ENCODE measurements at places on chromosomes 7 and 10.

DNA sequence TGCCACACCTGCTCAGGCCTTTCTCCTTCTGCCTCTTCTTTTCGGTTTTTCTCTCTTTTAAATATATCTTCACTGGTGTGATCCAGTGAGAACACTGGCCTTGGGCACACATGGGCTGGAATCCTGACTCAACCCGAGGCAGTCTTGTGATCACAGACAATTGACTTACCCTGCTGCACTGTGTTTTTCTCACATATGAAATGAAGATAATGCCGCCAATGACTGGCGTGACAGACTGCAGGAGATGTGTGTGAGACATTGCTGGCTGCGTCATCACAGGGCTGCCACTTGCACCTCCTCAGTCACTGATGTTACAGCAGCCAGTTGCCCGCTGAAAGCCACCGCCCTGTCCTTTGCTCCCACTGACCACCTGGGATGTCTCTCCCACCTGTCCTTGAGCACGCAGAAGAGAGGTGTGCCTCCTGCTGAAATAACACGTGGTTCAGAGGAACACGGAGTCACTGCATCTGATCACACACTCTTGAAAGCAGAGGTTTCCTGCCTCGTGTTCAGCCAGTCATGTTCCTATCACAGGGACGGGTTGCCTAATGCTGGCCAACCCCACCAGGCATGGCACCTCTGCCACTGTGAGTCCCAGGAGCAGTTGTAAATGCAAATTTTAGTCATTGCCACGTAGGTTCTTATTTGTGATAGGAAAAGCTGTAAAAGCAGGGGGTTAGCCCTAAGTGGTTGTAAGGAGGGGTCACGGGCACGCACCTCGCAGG lies 124.6 kb upstream of the LANCL2 start:
- DNase-seq: no peak

DNA sequence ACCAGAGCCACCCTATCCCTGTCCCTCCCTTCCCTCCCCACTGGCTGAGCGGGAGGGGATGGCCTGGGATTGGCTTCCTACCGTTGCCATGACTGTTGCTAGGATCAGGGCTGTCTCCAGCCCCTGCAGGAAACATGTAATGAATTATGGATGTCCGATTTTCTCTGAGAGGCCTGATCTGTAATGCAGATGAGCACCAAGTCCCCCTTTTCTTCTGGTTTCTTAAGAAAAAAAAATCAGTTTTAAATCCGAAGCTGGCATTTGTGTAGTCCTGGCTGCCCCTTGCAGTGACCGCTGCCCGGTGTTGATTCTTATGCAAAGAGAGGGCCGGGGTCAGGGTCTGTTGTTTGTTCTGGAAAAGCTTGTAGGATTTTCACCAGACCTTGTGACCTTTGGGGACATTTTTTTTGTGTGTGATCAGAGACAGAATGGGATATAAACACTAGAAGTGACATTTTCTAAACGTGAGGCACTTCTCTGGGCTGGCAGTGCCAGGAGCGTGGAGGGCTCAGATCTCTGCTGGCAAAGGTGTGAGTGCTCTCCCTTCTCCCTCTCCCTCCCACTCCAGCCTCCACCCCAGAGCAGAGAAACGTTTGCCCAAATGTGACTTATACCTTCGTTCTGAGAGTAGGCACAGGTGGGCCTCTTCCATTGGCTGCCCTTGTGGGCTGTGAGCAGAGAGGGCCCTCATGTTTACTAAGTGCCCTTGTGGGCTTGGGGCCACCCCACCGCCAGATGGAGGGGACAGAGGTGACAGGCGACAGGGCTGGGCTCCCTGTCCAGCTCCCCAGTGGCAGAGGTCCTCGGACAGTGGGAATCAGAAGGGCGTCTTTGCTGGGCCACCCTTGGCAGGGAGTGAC lies 127.5 kb downstream of the DNAJB6 start:
- DNase-seq: no peak

- no peak for DNase-seq
These were observed 14.0 kb downstream of the IDI2 start for GRCh38 chr10:1011696-1012095.

DNA sequence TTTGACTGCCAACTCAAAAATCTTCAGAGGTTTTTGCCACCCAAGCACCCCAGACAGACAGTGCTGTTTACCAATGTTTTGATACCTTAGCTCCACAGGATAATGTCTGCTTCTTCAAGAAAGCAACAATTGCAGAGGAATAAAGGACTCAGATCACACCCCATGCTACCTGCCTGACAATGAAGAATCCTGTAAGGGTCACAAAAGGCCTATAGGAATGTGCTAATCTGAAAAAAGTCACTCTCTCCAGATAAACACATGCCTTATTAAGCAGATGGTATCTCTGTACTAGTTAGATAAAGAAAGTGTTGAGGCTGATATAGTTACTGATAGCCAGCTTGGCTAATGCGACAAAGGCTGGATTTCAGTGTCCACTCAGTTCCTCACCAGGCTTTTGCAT lies 1076.7 kb upstream of the SORCS1 start:
- no peak for DNase-seq

DNA sequence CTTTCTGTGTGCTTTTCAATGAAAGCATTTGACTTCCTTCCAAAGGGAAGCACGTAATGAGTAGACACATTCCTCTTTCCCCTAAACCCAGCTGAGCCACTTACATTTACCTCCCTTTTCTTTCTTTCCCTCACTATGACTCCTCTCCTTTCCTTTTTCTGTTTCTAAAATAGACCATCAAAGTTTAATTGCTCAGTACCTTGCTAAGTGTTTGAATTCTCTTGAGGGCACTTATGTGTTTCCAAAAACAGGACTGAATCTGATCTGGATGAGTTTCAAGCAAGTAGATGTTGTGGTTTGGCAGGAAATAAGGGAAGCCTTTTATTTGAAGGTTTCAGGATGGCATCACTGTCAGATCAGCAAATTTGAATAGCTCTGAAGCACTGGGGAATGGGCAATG lies 396.2 kb downstream of the REEP3 start:
- DNase-seq: no peak

GRCh38 chr7:114531326-114531725 lies 116.7 kb downstream of the FOXP2 start:
- DNase-seq: no peak

DNA sequence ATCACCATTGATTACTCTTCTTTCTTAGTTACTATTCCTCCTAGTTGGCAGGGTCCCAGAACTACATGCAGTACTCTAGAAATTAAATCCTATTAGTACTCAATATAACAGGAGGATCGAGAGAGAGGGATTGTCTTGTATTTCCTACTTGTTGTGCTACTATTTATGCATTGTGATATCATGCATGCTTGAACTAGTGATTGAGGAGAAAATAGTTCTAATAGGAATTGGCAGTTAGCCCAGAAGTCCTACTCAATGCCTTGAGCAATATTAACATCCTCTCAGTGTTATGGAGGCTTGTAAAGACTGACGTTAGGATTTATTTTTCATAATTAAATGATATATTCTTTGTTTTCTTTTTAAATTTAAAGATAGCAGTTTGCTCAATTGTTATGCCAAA lies 67.4 kb downstream of the FOXP2 start:
- DNase-seq: no peak

- no peak for DNase-seq
These were observed 4.2 kb upstream of the NANOS1 start for GRCh38 chr10:119025336-119025735.

DNA sequence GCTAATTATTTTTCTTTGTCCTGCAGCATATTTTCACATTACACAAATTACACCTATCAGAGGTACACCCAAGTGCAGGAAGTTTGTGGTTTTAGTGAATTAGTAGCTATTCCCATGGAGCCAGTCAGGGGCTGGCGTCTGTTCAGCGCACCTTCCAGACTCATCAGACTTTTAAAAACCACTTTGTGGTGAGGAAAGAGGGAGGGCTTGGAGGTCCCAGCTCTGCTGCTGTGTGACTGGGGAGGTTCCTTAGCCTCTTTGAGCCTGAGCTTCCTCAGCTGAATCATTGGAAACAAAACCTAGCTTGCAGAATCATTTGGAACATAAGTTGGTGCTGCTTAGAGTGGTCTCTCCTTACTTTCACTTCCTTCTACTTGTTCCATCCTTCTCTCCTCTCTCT lies 175.4 kb downstream of the SORCS3 start:
- no peak for DNase-seq

DNA sequence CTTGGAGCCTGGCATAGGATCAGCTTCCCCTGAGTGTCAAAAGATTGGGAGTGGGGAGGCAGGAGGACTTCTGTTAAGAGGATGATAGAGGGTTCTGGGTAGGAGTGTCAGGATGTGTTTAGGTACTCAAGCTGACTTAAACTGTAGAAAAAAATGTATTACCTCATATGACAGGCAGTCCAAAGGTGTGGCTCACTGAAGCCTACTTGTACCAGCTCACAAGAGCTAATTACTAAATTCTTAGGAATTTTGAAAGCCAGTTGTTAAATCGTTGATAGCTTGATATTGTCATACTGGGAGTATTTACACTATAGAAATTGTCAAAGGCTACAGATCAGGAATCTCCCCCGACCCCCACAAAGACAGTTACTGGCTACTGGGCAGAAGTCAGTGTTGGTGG lies 32.1 kb downstream of the FAS start:
- no peak for DNase-seq

GRCh38 chr7:25149836-25150235 lies 24.8 kb upstream of the CYCS start:
- DNase-seq: no peak

- no peak for DNase-seq
These were observed 230.6 kb upstream of the ZMIZ1 start for GRCh38 chr10:78838141-78838657.

GRCh38 chr10:116627386-116627933 lies 6.7 kb downstream of the PNLIPRP2 start:
- DNase-seq: no peak

DNA sequence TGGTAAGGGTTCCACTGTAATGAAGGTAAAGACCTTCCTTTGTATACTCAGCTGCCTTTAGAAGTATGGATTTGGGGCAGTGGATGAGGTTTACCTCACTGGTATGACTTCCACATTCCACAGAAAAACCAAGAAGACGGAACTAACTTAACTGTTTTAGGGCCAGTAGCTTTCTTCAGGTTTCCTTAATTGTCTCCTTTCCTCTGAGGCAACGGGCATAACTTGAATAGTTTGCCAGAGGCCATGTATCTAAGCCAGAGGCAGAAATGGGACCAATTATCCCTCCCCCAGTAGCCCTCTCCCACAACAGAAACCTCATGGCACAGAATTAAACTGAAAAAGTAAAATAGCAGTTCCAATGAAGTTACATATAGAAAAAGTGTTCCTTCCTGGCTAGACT lies 281.7 kb downstream of the PHTF2 start:
- no peak for DNase-seq

DNA sequence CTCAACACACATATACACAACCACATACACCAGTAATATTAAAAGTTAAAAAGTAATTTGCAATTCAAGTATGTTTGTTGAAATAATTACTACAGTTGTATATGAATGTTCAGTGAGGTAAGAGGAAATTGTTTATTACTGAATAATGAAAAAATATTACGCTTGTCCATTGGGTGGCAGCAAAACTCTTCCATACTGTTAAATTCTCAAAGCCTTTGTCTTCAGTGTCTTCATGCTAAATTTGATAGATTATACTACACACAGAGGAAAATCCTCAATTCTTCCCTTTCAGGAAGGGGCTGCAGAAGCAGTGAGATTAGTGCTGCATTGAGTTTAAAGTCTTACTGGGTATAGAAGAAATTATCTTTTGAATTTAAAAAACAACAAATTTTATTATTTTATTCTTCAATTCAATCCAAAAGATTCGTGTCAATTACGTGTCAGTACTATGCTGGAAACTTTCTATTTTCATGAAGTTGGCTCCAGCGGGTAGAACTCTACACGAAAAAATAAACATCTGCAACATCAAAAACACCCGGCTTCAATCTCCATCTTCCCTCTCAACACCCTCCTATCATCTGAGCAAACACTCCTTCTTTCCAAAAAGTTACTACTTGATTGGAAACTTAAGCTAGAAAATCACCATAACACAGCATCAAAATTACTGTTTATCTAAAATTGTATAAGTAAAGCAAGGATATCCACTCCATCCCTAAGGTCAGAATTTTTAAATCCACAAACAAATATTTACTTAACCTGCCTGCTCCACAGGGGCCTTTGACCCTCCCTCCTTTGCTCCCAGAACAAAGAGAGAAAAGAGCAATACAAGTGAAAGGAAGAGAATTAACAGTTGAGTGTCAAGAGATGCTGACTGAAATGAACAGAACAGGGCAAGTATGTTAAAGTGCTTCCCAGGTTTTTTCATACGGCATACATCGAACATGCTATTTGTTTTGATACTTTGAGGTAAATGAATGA lies 37.0 kb upstream of the TES start:
- no peak for DNase-seq

DNA sequence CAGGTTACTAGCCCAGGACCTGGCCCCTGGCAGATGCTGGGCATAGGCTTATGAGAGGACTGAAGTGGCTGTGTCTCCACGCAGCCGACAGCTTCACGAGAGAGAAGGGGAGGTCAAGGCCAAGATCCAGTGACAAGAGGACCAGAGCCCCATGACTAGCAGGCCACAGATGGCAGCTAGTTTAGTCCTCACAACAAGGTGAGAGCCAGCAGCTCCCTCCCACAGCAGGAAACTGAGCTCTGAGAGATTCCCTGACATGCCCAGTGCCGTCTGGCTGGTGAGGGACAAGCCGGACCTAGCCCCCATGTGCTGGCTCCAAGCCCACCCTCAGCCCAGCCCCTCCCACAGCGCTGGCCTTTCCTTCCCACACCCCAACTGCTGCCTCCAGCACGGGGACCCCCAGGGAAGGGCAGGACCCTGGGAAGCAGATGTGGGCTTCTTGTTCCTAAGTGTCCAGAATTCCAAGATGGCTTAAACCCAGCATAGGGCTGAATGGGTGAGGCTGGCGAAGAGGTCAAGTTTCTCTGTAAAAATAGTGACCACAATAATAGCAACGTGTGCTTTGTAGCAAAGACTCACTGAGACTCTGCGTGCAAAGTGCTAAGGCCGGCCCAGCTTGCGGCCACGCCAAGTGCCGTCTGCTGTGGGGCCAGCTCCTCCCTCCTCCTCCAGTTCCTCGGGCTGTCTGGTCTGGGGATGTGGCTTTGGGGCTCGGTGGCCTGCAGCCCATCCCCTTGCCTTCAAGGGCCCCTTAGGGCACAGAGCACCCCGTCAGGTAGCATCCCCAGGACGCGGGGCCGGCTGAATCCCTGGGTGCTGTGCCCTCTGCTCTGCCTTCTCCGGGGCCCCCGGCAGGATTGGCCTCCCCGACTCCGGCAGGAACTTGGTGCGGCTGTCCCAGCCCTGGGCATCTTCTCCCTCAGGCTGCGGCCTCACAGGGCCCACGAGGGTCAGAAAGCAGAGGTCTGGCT lies 7.8 kb upstream of the FAM20C start:
- no peak for DNase-seq

DNA sequence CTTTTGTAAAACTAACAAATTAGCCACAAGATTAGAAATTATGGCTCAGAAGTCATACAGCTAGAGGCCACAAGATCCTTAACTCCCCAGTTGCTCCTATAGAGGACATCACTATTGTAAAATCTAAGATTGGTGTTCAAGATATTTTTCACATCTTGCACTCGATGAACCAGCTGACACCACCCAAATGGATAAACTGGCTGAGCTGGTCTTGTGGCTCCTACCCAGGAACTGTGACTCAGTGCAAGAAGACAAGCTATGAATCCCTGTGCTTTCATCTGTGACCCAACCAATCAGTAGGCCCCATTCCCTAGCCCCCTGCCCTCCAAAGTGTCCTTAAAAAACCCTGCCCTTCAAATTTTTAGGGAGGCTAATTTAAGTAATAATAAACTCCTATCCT lies 27.9 kb upstream of the R3HCC1L start:
- no peak for DNase-seq

All from cerebellar nuclear complex (tissue), 1 donor.